ENCODE measurements at places on chromosomes 16 and 17.
A peak's percentile ranks its signal among the peaks of the same experiment; 100 is the strongest.

- peak; percentile 13 for DNase-seq
Measured at GRCh38 chr17:43171586-43172487, 823 bp downstream of the NBR1 start.

- no peak for DNase-seq
Measured at GRCh38 chr17:69477204-69477902, 62.9 kb downstream of the MAP2K6 start.

- DNase-seq, result no peak
Measured at GRCh38 chr17:29007860-29008455, 2.1 kb upstream of the SEZ6 start.

- no peak for DNase-seq
Measured at GRCh38 chr16:80066805-80067580, 466.5 kb upstream of the MAF start.

- no peak for DNase-seq
Measured at GRCh38 chr17:21218831-21219380, 4.9 kb upstream of the TMEM11 start.

GRCh38 chr17:76755285-76755684 lies 17.4 kb downstream of the MFSD11 start:
- DNase-seq, result no peak

GRCh38 chr17:21495281-21495680 lies 119.1 kb downstream of the KCNJ12 start:
- no peak for DNase-seq

GRCh38 chr17:6677158-6677831 lies 25.7 kb downstream of the C17orf100 start:
- peak; percentile 34 for DNase-seq

DNA sequence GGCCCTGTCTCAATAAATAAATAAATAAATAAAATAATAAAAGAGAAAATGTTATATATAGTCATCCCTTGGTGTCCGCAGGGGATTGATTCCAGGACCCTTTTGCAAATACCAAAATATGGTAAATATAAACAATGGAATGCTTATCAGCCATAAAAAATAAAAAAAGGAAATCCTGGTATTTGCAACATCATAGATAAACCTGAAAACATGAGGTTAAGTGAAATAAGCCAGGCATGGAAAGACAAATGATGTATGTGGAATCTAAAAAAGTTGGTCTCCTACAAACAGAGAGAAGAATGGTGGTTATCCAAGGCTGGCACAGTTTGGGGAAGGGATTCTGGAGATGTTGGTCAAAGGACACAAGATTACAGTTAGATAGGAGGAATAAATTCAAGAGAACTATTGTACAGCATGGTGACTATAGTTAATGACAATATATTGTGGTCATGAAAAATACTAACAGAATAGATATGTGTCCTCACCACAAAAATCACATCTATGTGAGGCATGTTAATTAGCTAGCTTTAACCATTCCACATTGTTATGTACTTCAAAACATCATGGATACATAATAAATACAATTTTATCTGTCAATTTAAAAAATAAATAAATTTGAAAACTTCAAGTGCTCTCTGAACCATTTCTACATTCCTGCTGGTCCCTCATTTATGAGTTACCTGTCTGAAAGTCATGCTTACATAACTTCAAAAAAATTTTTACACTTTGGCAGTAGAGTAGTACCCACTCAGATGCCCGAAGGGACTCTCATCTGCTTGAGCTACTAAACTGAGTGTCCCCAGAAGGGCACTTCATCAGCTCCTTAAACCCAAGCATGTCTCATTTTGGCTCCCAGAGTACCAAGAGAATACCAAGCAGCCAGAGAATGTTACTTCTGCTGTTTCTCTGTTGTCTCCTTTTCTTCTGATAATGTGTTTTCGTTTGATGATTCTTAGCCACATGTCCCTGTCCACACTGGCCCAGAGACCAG lies 26.6 kb downstream of the N4BP1 start:
- no peak for DNase-seq

- DNase-seq, result peak; percentile 78
Measured at GRCh38 chr16:9138731-9139501, 47.5 kb downstream of the HAPSTR1 start.

GRCh38 chr16:24036614-24037013 lies 200.8 kb downstream of the PRKCB start:
- peak; percentile 51 for DNase-seq

DNA sequence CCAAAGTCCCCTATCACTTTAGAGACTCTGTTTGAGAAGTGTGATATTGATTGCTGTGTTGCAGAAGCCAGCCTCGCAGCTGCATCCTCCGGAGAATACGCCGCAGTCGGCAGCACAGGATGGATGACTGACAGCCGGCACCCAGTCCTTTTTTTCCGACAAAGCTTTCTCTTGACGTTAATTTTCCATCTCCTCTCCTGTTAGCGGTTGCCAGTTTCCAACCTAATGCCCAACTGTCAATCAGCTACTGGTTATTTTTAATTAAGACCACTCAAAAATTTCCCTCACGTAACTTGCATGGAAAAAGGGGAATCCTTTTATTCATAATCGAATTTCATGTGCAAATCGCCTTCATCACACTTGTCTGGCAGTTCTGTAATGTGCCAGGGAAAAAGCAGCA lies 953.9 kb downstream of the CDH11 start:
- DNase-seq, result no peak

- no peak for DNase-seq
Measured at GRCh38 chr17:28201315-28201714, 117.7 kb upstream of the TMEM97 start.

DNA sequence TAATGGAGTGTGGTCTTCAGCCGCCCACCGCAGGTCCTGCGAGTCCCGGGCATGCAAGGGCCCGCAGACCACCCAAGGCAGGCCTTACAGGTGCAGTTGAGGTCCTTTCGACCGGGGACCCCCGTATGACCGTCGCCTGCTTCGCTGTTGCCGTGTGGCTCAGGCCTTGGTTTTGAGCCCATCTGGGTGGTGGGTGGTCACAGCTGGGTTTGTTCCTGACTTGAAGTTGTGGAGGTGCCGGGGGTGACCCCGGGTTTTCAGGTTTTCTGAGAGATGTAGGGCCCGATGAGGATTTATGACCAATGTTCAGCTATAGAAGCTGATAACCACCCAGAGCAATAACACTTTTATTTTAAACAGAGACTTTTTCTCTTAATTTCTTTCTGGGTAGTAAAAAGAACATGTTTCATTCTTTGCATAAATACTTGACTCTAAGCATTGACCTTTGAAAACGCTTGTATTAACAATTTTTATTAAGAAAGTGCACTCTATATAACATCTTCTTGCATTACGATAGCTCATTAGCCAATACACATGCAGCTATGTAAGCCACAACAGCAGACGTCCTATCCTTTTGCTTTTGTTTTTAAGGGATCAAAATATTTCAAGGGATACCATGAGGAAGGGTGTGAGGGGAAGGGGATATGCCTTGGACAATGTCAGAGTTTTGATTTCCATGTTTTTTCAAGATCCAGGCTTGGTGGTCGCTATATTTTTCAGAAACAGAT lies 1.9 kb downstream of the FOXL1 start:
- no peak for DNase-seq

DNA sequence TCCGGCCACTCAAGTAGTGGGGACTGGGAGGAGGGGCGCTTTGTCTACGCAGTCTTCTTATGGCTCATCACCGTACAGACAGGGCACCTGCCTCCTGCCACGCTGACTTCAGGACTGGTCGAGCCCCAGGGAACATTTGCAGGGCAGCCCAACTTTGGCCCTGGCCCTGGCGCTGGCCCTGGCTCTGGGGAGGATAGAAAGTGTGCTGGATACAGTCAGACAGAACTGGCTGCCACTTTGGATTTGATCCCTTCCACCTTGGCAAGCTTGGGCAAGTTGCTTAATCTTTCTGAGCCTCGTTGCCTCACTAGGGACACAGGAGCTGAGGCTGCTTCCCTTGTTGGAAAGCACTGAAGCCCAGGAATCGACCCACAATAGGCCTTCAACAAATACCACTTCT lies 13.6 kb downstream of the LGALS9 start:
- no peak for DNase-seq

- DNase-seq, result no peak
Measured at GRCh38 chr16:87186446-87186845, 130.7 kb downstream of the C16orf95 start.

DNA sequence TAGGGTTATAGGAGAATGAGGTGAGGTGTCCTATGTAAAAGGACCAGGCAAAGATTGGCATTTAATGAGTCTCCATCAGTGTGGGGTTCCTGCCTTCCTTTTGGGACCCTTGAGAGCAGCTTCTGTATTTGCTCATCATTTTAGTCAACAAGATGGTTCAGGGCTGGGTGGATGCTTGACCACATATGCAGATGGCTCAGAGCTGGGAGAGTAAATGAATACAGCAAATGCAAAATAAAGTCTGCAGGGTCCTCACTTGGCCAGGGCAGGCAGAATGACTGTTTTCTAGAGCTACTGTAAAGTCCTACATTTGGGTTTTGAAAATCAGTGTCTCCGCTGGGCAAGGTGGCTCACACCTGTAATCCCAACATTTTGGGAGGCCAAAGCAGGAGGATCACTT lies 57.2 kb upstream of the ETV4 start:
- DNase-seq, result no peak

- DNase-seq, result no peak
Measured at GRCh38 chr17:40474419-40475002, 26.9 kb downstream of the TNS4 start.

- peak; percentile 7 for DNase-seq
Measured at GRCh38 chr17:30519707-30520106, 42.5 kb downstream of the GOSR1 start.

DNA sequence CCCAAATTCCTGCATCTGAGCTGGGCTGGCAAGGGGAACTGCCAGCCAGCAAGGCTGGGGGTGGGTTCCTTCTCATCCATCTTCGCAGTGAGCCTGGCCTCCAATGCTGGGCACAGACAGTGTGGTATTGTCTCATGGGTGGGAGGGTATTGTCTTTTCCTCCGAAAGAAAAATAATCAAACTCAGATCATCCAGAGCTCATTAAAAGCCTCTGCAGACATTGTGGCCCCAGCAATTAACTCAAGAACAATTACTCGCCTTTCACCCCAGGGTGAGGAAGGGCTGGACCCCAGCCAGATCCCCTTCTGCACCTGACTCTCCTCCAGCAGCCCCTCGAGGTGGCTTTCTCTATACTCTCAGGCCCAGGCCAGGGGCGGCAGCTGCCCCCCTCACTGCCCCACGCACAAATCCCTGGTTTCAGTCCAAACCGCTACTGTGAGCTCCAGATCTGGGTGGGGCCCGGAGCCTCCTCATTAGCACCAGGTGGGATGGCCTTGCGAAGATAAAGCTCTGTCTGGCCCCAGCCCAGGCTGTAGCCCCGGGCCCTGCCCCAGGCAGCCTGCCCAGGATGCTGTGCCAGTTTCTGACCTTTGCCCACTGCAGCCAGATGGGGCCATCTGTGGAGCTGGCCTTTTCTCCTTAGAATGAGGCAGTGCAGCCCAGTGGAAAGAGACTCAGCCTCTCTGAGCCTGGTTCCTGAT lies 2.3 kb upstream of the KRT15 start:
- no peak for DNase-seq

DNA sequence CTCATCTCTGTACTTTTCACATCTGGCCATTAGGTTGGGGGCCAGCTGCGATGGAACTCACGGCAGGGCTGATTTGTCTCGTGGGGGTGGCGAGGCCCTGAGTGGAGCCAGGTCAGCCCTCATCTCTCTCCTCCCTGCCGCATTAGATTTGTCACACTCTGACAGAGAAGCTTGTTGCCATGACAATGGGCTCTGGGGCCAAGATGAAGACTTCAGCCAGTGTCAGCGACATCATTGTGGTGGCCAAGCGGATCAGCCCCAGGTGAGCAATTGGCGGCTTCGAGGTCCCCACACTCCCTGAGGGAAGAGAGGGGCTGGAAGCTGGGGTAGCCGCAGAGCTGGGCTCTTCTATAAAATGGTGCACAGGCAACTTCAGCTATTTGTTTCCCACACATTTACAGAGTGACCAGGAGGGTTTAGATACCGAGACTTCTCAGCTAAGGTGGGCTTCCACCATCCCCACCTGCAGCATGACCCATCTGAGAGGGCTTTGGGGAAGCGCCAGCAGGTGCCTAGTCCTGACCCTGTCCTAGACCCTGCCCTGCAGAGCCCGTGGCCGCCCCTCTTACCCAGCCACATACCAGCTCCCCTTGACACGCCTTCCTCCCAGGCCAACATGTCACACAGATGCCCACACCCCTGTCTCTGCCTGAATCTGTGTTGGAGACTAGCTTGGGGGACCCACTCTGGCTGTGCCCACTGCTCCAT lies 8.4 kb downstream of the TMEM98 start:
- DNase-seq, result no peak

DNA sequence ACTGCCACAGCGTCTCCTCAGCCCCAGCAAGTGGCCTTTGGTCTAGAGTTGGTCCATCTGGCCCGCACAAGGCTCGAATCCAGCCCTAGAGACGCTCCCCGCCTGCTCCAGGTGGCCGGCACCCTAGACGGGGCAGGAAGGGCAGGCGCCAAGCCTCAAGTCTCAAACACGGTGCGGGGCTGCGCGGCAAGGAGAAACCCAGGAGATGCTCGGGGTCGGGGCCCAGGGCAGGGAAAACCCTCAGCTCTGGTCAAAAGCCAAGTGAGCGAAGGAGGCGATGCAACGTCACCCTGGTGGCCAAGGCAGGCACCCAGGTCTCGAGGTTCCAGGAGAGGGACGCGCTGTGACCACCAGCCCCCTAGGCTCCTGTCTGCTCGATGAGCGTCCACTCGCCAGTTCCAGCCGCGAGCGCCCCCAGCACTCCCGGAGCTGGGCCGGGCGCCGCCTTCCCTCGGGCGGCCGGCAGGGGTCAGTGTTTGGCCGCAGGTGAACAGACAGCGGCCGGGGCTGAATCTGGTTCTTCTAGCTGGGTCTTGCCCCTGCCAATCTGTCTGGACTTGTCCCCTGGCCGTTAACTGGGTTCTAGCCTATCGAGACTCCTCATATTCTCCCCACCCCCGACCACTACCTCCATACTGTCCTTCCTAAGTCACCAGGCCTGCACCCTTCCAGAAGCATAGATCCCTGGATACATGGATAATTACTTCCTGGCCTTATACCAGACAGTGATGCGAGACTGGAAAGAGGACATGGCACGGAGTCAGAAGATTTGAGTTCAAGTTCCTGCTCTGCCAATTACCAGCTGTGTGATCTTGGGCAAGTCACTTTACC lies 44.0 kb downstream of the PRAC1 start:
- DNase-seq, result peak; percentile 80

- DNase-seq, result no peak
Measured at GRCh38 chr17:83196024-83196365, 116.6 kb downstream of the METRNL start.

- peak; percentile 88 for DNase-seq
Measured at GRCh38 chr17:43367737-43368242, 31.0 kb upstream of the ARL4D start.

- DNase-seq, result no peak
Measured at GRCh38 chr16:73063854-73064211, 15.9 kb upstream of the ZFHX3 start.

GRCh38 chr17:4725646-4726310 lies 5.5 kb upstream of the MED11 start:
- DNase-seq, result no peak

DNA sequence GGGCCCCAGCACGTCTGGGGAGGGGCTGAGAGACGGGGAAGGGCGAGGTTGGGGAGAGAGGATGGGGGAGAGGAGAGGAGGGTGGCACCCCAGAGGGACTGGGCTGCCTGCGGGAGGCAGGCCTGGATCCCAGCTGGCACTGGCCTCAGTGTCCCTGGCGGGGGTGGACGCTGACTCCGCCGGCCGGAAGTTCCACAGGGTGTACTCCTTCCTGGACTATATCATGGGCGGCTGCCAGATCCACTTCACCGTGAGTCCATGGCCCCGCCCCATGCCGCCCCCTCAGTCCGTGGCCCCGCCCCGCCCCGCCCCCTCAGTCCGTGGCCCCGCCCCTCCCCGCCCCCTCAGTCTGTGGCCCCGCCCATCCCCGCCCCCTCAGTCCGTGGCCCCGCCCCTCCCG lies 11.3 kb downstream of the CPNE7 start:
- DNase-seq, result no peak
